GM19239 (cell line): ENCODE measurements at places on chromosomes 16 and 17.

- DNase-seq: no peak
Observed at GRCh38 chr16:86396422-86396821, 113.9 kb upstream of the FOXF1 start.

GRCh38 chr17:45228763-45229539 lies 7.3 kb downstream of the FMNL1 start:
- DNase-seq: peak; percentile 80

- no peak for DNase-seq
Observed at GRCh38 chr17:9615486-9615885, 29.8 kb upstream of the USP43 start.

DNA sequence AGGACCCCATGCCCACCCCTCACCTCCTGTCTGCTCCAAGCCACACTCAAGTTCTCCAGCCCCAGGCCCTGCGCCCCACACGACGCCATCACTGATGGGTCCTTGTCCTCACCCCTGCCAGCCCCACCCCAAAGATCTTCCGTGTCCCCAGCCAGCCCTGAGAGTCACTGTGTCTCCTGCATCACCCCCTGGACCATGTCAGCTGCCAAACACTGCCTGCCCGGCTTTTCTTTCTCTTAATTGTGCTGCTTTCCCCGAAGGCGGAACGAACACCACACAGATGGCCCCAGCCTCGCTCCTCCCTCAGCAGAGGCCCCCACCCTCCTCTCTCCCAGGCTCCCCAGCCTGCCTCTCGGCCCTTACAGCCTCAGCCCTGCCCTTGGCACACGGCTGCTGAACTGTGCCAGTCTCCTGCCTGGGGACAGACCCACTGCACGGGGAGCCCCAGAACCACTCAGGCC lies 4.8 kb upstream of the GAA start:
- no peak for DNase-seq

DNA sequence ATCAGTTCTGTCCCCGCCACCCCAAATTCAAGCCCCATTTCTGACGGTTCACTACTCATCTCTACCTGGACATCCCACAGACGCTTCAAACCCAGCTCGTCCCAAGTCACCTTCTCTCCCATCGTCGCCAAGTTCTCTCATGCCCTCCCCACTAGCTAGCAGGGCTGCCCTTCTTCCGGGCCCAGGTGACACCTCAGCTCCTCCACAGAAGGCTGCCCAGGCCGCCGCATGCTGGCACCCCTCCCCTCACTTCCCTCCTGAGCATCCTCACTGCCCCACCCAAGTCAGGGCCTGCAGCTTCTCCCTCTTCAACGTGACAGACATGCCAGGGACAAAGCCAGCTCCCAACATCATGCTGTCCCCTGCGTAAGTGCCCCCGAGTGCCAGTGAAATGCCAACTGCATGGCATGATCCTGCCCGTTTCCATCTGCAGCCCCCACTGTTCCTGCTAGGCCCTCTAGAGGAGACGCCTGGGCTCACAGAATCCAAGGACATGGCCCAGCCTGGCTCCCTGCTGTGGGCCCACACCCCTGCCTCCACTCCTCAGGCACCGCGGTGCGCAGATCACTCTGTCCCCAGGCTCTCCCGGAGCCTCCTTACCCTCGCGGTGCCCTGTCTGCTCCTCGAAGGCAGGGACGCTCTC lies 5.9 kb downstream of the CYB561 start:
- DNase-seq: no peak

GRCh38 chr16:47778106-47778801 lies 317.1 kb downstream of the PHKB start:
- no peak for DNase-seq

- DNase-seq: no peak
Observed at GRCh38 chr17:50365649-50366393, 7.2 kb downstream of the MRPL27 start.

DNA sequence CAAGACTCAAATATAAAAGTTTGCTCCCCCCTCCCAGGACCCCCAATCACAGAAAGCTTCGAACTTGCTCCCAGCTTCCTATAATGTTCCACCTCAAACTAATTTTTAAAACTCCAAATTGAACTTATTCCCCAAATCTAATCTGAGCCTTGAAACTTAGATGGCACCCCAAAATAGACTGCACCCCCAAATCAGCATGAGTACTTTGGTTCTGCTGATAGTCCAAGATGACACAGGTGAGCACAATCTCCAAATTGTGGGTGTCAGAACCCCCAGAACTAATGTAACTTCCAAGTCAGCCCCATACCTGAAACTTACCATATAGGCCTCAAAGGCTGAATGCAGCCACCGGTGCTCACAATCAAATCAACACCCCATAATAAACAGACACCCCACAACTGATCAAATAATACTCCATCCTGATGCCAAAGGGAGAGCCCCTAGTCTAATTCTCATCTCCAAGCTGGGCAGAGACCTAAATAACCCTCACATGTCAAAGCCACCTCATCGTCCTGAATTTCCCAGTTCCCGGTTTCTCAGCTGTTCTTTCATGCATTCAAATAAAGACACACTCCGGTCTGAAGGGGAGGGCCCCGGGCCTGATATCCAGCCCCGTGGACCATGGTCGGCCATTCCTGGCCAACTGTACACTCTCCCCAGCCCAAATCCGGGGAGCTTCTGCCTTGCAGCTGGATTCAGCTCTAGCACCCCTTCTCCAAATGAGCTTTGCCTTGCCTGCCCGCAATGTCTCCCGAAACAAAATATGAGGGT lies 1.8 kb upstream of the BCL6B start:
- no peak for DNase-seq

DNA sequence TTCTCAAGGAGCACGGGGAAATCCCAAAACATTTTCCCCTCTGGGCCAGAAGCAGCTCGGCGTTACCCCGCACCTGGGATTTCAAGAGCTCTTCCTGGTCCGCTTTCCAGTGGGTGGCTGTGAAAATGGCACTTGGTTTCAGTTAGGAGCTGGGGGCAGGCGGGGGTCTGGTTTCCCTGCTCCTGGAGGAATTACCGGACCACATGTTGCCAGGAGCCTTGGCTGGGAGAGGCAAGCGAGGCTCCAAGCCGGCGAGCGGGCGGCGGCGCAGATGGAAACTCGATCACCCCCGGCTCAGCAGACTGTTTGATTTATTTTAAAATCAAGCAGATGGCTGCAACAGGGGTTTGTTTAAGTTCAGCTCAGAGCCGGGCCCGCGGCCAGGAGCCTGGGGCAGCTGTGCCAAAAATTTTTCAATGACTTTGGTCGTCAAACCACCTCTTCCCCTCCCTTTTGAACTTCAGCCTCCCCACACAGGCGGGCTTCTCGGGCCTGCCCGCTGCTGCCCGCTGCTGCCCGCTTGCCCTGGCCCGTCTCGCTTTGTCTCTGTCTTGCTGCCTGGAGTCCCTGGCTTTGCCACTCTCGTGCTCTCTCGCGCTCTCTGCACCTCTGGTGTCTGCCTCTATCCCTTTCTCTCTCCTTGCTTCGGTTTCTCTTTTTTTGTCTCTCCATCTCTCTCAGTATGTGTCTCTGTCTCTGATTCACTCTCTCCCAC lies 108.0 kb upstream of the CIBAR2 start:
- no peak for DNase-seq
